ENCODE measurements at places on chromosomes 7 and 10. TPM values are rescaled to one million over a fixed set of nuclear protein-coding genes. Genes with fewer than 3 reads are reported as not detected.

Gene CALML5
- total RNA-seq = not detected

Gene C1QL3
- not detected for total RNA-seq

Gene SFXN2
- total RNA-seq = 7.7 TPM

Gene PLAC9
- total RNA-seq = 0.29 TPM

Gene TFPI2
- total RNA-seq = 1,118 TPM

Gene HTRA1
- total RNA-seq = 14.0 TPM

Gene NKX1-2
- total RNA-seq = not detected
